Esophagus squamous epithelium (tissue), 5 donors: ENCODE measurements at places on chromosomes 16 and 17.
A peak's percentile ranks its signal among the peaks of the same experiment; 100 is the strongest.

- DNase-seq, result no peak
Observed at GRCh38 chr16:21156767-21157467, 1.6 kb upstream of the LDAF1 start.

GRCh38 chr17:36880268-36880905, 56.9 kb upstream of the LHX1 start:
- DNase-seq, result no peak

DNA sequence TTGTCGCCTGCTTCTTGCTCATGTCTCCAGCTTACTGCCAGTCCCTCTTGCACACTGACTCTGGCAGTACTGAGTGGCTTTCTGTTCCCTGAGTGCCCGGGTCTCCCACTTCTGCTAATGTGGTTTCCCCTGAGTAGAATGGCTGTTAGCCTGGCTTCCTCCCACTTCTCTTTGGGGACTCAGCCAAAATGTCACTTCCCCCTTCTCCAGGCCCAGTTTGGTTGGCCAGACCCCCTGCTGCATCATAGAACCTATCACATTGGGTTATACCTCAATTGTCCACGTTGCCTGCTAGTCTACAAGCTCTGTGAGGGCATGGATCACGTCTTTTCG, 304.4 kb downstream of the HS3ST3B1 start:
- peak; percentile 2 for DNase-seq

DNA sequence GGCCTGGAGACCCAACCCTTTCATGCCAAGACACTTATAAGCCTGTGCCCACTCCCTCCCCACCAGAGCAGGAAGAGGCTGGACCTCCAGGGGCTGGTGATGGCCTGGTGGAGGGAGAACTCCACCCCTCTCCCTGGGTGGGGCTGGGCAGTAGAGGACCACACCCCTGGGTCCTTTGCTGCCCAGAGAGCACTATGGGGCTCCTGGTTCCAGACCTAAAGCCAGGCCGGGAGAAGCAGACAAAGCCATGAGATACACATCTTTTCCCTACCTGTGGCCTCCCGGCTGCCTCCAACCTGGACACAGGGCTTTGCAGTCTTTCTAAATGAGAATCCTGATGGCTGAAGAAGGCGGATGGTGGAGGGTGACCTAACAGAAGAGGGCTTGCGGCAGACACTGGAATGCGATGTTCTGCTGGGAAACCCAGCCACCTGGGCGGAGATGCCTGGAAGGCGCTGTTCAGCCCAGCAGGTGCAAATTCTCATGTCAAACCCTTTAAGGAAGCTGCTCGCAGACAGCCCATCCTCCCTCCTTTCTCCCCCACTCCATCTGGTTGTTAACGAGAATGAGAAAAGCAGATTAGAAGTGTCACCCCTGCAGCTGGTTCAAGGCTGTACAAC, 43.9 kb upstream of the KIFC3 start:
- DNase-seq, result no peak

DNA sequence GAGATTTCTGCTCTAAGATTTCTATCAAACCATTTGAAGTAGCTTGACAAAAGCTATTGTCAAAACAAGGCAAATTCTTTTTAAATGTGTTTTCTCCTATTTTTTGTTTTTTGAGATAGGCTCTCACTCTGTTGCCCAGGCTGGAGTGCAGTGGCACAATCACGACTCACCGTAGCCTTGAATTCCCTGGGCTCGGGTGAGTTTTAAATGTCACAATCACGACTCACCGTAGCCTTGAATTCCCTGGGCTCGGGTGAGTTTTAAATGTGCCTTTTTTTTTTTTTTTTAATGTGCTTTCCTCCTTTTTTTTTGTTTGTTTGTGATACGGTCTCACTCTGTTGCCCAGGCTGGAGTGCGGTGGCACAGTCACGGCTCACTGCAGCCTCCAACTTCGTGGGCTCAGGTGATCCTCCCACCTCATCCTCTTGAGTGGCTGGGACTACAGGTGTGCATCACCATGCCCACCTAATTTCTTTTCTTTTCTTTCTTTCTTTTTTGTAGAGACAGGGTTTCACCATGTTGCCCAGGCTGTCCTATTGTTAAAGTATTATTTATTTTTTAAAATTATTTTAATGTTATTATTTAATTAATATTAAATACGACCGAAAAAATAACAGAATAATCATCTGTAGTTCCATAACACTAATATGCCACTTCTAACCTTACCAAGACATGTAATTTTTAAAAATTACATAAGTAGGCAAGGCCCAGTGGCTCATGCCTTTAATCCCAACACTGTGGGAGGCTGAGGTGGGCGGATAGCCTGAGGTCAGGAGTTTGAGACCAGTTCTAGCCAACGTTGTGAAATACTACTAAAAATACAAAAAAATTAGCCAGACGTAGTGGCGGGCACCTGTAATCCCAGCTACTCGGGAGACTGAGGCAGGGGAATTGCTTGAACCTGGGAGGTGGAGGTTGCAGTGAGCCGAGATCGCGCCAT, 69.7 kb upstream of the FA2H start:
- DNase-seq, result no peak

- no peak for DNase-seq
Observed at GRCh38 chr17:50493744-50494143, 14.5 kb upstream of the MYCBPAP start.

DNA sequence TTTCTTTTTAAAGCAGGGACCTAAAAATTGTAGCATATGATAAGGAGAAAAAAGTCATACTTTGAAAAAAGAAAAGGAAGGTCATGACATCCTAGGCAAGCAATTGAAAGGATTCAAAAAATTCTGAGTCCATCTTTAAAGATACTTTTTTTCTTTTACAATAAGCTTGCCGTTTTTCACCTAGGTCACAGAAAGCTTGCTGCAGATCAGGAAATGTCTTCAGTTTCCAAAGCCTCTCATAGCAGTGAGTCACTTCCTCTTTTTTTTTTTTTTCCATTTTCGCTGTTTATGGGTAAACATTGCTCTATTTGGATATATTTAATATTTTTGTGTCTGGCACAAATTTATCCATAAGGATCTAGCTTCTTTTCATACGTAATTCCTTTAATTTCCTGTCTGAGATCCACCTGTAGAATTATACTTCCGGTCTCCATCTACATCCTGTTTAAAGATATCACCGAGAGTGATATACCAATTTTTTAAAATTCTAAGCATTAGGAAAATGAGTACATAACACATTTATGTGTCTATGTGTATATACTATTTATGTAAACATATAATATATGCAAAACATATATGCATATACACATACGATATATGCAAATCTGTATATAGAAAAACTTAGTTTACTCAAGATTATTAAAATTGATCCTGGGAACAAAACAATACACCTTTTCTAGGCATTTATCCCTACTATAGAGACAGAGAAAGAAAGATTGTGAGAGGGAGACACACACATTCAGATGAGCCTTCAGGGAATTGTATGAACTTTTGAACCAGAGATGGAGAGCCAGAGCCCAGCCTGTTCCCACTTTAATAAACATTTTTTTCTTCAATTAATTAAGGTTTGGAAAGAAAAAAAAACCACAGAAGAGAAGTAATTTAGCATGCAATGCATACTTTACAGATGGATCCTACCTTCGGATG, 134.4 kb downstream of the SKAP1 start:
- no peak for DNase-seq

DNA sequence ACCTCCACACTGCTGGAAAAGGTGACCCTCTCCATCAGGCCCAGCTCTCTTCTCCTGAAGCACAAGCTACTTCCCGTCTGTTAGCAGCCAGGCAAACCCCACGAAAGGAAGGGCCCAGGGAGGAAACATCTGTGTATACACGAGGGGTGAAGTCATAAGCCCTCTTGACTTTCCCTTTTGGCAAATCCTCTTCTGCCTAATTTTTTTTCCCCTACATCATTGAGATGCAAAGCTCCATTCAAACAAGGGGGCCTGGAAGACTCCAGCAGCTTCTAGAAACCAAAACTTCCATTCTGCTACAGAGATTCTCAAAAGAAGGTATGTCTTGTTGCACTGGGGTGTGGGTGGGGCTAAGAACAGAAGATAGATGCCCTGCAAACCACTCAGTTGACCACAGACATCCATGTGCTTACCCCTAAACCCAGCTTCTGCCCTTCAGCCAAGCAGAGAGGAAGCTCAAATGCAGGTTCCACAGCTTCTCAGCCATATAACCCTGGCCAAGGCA, 145.6 kb upstream of the RCVRN start:
- DNase-seq, result no peak

GRCh38 chr17:57868007-57868909, 18.4 kb upstream of the MRPS23 start:
- DNase-seq, result peak; percentile 32

DNA sequence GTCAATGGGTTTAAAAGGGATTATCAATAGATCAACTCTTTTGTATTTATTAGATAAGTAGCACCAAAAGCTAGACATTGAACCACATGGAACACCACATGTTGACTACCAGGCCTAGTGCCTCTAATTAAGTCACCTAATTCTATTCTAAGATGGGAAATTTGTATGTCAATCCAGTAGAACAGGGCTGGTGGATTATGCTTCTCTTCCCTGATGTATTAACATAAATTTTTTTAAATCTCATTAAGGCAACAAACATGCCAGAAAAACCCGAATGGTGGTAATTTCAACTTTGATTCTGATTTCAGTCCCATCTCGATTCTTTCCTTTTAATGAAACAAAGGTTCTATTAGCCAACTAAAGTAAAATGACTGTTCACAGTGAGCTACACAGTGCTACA, 92.6 kb downstream of the KANSL1 start:
- no peak for DNase-seq
